ENCODE measurements at places on chromosomes 6 and 20.

- DNase-seq, result no peak
Measured at GRCh38 chr6:71345476-71346333, 57.1 kb downstream of the OGFRL1 start.

DNA sequence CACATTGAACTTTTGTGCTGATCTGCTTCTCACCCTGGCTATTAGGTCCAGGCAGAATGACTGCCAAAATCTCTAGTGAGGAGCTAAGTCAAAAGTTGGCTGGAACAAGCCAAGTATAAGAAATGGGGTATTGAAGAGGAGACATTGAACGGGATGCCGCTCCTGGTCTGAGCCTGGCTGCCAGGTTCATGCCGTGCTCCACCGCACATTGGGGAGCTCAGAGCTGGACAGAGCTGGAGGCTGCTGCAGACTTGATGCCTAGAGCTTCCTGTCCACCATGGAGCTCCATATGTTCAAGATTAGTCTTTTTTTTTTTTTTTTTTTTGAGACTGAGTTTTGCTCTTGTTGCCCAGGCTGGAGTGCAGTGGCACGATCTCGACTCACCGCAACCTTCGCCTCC is 4.1 kb upstream of the IFT52 start:
- DNase-seq, result no peak

- no peak for DNase-seq
Measured at GRCh38 chr6:12704946-12705345, 11.6 kb upstream of the PHACTR1 start.

GRCh38 chr20:31998246-31998645 is 12.0 kb upstream of the CCM2L start:
- no peak for DNase-seq

- DNase-seq, result no peak
Measured at GRCh38 chr6:89615882-89616281, 22.7 kb downstream of the LYRM2 start.

GRCh38 chr6:136593748-136594490 is 43.7 kb upstream of the MAP7 start:
- peak; percentile 35 for DNase-seq

GRCh38 chr20:55761100-55761499 is 244.2 kb downstream of the CBLN4 start:
- DNase-seq, result no peak

GRCh38 chr6:37830225-37830624 is 10.7 kb downstream of the ZFAND3 start:
- DNase-seq, result no peak

- no peak for DNase-seq
Measured at GRCh38 chr6:2798586-2799134, 33.5 kb downstream of the WRNIP1 start.

GRCh38 chr20:24535941-24536730 is 66.7 kb downstream of the SYNDIG1 start:
- DNase-seq, result no peak

- no peak for DNase-seq
Measured at GRCh38 chr6:126077810-126078776, 91.8 kb downstream of the TRMT11 start.

DNA sequence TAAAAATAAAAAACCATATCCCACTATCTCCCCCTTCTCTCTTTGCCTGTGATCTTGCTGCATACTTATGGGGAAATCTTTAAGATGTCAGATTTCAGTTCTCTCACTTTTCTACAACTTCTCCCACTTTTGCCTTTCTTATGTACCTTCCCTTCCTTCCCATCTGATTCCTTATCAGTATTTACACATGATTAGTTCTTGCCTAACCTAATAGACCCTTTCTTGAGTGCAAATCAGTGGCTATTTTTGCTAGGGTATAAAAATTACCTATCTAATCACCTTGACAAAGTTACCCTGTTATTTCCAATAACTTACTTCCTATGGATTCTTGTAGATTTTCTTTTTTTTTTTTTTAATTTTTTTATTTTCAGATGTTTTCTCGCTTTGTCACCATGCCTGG is 75.7 kb downstream of the PTPRA start:
- DNase-seq, result no peak

DNA sequence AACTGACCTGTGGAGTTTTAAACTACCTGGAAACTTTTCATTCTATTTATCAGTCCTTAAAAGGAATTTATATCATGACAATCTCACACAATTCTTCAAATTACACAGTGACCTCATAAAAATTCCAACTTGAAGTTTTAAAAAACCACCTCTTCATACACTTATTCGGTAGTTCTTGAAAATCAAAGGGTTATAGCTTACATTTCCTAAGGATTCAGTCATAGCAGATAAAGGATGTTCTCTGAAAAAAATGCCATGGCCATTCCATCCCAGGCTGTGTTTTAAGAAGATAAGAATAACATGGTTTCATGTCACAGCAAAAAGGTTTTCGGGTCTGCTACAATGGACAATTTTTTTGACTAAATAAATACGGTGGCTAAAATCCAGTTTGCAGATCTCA is 41.2 kb downstream of the GOPC start:
- DNase-seq, result no peak

DNA sequence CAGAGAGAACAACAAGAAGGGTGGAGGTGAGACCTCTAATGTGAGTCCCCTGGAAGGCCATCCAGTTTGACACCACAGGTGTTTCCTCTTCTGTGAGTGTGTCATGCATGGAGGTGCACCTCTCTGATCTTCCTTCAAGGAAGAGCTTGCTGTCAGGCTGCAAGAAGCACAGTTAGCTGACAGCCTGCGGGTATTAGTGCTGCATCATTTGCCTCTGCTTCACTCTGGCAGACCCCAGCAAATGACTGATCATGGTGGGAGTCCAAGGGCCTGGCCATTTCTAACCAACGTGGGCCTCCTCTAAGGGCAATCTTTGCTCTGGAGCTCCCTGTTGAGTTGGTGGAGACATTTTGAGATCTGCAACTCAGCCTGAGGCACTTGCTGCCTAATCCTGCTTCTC is 206.3 kb downstream of the EPHA7 start:
- DNase-seq, result no peak

DNA sequence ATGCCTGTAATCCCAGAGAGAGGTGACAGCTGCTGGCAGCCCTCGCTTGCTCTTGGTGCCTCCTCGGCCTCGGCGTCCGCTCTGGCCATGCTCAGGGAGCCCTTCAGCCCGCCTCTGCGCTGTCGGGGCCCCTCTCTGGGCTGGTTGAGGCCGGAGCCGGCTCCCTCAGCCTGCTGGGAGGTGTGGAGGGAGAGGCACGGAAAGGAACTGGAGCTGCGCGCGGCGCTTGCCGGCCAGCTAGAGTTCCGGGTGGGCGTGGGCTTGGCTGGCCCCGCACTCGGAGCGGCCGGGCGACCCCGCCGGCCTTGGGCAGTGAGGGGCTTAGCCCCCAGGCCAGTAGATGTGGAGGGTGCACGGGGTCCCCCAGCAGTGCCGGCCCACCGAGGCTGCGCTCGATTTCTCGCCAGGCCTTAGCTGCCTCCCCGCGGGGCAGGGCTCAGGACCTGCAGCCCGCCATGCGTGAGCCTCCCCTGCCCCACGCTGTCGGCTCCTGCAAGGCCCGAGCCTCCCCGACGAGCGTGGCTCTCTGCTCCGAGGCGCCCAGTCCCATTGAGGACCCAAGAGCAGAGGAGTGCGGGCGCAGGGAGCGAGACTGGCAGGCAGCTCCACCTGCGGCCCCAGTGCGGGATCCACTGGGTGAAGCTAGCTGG is 34.6 kb downstream of the C6orf52 start:
- DNase-seq, result peak; percentile 13

- DNase-seq, result no peak
Measured at GRCh38 chr6:10970731-10971130, 73.4 kb downstream of the ELOVL2 start.

GRCh38 chr6:85494547-85495536 is 45.0 kb downstream of the NT5E start:
- DNase-seq, result no peak

- DNase-seq, result peak; percentile 37
Measured at GRCh38 chr20:10218536-10219451, at the start of gene SNAP25. TSS of gene SNAP25 (plus strand) at chr20:10218830. CDS start at chr20:10275492, 56,662 bp downstream.

DNA sequence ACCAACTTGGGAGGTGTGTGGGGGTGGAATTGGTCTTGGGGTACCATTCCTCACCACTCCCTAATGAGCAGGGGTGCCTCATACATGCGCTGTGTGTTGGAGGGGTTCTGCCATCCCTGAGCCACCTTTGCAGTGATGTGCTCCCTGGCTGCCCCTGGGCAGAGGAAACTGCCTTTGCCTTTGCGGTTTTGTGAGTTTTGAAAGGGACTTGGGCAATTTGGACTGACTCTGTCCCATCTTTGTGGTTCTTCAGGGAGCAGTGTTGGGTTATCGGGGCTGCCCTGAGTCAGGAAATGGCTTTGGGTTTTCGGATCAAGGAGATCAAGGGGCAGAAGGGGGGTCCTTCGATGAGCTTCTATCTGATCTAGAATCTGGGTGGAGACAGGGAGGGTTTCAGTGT is 3.9 kb upstream of the PHACTR3 start:
- DNase-seq, result no peak

DNA sequence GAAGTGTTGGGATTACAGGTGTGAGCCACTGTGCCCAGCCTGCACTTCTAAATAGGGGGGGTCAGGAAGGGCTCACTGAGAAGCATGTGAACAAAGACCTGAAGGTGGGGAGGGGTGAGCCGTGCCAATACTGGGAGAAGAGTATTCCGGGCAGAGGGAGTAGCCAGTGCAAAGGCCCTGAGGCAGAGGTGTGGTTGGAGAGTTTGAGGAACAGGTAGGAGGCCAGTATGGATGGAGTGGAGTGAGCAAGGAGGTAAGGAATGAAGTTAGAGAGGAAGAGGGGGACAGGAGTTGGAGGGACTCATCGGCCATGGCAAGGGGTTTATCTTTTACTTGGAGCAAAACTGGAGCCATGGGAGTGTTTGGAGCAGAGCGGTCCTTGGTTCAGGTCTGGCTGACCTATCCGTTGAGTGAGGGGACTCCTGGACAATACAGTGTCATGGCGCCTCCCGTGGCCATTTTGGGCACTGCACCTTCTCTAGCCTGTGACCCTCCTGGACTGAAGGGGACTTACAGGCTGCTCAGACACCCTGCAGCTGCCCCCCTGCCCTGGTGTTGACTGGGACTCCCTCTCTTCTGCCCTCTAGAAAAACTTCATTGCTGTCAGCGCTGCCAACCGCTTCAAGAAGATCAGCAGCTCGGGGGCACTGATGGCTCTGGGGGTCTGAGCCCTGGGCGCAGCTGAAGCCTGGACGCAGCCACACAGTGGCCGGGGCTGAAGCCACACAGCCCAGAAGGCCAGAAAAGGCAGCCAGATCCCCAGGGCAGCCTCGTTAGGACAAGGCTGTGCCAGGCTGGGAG is 12.1 kb downstream of the FOXS1 start:
- peak; percentile 55 for DNase-seq

DNA sequence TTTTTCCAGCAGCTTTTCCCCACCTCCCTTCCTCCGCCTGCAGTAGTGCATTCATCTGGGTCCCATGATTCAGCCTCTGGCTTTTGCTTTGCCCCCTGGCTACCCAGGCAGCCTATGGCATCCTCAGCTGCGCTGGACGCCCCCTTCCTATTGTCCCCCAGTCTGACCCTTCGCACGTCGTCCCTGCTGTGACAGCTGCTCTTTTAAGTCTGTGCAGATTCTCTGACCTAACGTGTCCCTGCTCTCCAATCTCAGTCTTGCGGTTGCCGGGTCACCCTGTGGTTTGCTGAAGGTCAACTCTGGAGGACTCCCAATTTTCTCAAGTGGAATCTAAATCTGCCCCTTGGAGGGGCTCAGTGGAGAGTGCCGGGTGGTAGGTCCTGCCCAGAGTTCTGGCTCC is 294.3 kb downstream of the CDC5L start:
- no peak for DNase-seq

GRCh38 chr6:6305575-6305974 is 14.9 kb downstream of the F13A1 start:
- no peak for DNase-seq

GRCh38 chr20:32518593-32519380 is 66.3 kb downstream of the NOL4L start:
- DNase-seq, result no peak

DNA sequence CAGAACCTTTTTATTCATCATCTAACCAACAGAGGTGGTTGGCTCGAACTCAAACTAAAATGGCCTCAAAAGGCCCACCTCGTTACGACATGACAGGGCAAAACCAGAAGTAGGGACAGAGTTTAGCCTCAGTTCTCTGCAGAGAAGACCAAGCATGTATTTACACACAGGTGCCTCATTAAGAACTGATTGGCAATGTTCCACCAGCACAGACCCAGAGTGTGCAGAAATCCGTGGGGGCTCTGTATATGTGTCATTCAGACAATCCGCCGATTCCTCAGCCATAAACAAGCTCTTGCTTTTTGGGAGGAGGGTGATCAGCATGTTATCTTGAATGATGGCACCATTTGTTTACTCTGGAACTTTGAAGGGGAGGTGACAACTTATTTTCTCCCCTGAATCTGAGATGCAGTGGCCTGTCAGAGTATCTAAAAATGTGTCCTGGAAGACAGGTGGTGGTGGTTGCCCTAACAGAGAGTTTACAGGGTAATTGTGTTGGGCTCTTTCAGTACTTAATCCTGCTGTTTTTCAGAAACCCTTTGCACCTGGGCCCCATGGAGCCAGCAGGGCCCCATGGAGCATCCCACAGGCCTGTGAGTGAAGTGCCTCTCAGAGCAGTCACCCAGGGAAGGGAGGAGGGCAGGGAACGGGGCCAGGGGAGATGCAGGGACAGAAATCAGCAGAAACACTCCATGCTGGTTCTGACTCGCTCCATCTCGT is 29.1 kb upstream of the C20orf203 start:
- no peak for DNase-seq

DNA sequence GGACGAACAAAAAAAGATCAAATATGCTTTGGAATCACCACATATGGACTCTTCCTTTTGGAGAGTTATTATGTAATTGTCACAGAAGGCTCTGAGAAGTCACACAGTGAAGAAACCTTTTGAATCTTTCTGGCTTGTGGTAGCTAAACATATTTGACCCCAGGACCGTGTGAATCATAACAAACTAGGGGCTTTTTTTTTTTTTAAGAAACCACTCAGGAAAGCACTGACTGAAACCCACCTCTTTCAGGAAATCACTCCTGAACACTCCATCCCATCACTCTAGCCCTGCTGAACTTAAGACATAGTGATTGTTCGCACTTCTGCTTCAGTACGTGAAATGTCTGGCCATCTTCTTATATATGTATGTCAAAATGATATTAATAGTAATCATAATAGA is 495.9 kb upstream of the ARID1B start:
- no peak for DNase-seq

DNA sequence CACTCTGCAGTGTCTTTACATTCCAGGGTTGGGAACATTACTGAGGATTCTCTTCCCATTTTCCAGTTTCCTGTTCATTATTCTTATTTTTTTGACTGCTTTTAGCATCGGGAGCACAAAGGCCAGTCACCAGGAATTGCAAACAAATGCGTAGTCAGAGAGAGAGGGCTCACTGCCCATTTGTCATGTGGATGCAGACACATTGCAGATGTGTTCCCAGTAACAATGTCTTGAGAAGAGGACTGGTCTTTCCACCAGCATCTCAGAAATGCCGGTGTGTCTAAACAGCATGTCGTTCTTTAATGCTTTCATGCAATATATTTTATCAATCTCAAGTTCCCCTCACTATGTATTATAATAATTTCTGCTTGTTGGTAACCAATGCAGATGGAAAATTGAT is 952 bp upstream of the TAAR6 start:
- no peak for DNase-seq
